ENCODE measurements at places on chromosomes 2 and 18. TPM values are rescaled to one million over a fixed set of nuclear protein-coding genes. Genes with fewer than 3 reads are reported as not detected.

The PARD3B gene
- total RNA-seq, result 9.5 TPM

The IL36B gene
- not detected for total RNA-seq

The ANKRD53 gene
- 1.4 TPM for total RNA-seq

- no peak for DNase-seq
Measured at GRCh38 chr2:37764739-37765138, 93.3 kb upstream of the CDC42EP3 start.

All from ascending aorta (tissue), 2 donors.